Natural killer cell (primary cell): ENCODE measurements at places on chromosomes 6 and 20. TPM values are rescaled to one million over a fixed set of nuclear protein-coding genes. Genes with fewer than 3 reads are reported as not detected.
A peak's percentile ranks its signal among the peaks of the same experiment; 100 is the strongest.

C20orf144 gene
- 0.41 TPM for total RNA-seq

DNA sequence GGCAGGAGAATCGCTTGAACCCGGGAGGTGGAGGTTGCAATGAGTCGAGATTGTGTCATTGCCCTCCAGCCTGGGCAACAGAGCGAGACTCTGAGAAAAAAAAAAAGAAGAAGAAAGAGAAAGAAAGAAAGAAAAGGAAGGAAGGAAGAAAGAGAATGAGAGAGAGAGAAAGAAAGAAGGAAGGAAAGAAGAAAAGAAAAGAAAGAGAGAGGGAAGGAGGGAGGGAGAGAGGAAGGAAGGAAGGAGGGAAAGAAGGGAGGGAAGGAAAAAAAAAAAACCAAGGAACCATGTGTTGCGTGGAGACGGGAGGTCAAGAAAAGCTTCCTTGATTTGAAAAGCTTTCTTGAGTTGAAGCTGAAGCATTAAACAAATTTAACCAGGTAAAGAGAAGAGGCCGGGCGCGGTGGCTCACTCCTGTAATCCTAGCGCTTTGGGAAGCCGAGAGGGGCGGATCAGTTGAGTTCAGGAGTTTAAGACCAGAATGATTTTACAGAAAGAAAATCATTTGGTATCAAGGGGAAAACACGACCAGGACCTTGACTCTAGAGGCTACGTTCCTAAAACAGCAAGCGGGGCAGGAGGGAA is 90.5 kb upstream of the PRSS16 start:
- H3K27ac ChIP-seq, result no peak overlapping the region
- H3K27me3 ChIP-seq, result no peaks in the 10 kb centered on the region
- no peaks in the 10 kb centered on the region for H3K36me3 ChIP-seq
- DNase-seq, result no peak
- peaks cover 13% of the 10 kb centered on the region for H3K4me1 ChIP-seq
- peak overlapping the region; percentile 48 for H3K4me3 ChIP-seq

DNA sequence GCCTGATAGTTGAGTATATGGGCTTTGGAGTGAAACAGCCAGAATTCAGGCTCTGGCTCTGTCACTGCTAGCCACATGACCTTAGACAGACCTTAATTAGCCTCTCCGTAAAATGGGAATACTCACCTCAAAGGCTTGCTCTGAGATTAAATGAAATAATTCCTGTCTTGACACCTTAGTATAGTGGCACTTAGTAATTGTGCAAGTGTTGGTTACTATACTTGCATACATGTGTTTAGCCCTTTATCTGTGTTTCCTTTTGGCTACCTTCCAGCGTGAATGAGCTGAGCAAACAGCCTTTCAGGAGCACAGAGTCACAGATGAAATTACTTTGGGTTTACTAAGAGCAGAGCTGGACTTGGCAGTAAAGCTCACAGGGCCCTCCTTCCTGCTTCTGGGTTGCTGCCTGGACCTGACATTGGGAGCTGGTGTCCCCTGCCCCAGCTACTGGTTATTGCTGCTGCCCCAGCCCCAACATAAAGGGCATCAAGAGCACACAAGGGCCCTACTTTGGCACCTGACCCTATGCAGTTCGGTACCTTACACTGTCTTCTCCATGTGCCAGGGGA is 32.8 kb downstream of the CD164 start:
- peaks cover 5% of the 10 kb centered on the region for H3K36me3 ChIP-seq
- no peaks in the 10 kb centered on the region for H3K4me1 ChIP-seq
- no peaks in the 10 kb centered on the region for H3K27me3 ChIP-seq
- H3K27ac ChIP-seq, result no peak overlapping the region

GRCh38 chr6:165109011-165109410 is 200.4 kb downstream of the C6orf118 start:
- no peaks in the 10 kb centered on the region for H3K36me3 ChIP-seq
- no peaks in the 10 kb centered on the region for H3K4me1 ChIP-seq
- H3K27me3 ChIP-seq, result no peaks in the 10 kb centered on the region
- no peak for DNase-seq
- H3K27ac ChIP-seq, result no peak overlapping the region

DNA sequence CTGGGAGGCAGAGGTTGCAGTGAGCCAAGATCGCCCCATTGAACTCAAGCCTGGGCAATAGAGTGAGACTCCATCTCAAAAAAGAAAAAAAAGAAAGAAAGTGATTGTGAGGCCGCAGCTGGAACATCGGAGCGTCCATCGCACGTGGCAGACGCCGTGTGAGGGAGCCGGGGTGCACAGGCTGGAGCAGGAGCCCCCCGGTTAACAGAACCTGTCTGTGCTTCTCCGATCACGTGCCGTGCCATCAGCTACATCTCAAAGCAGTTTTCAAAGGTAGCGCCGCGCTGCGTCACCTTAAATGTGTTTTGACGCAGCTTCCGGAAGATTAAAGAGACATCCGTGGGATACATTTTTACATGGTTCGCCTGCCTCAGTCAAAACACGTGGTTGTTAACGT is 138.9 kb downstream of the TAF4 start:
- H3K27ac ChIP-seq, result no peak overlapping the region
- H3K27me3 ChIP-seq, result no peaks in the 10 kb centered on the region
- H3K4me1 ChIP-seq, result no peaks in the 10 kb centered on the region
- H3K4me3 ChIP-seq, result no peak overlapping the region
- no peak for DNase-seq
- H3K36me3 ChIP-seq, result no peaks in the 10 kb centered on the region

DNA sequence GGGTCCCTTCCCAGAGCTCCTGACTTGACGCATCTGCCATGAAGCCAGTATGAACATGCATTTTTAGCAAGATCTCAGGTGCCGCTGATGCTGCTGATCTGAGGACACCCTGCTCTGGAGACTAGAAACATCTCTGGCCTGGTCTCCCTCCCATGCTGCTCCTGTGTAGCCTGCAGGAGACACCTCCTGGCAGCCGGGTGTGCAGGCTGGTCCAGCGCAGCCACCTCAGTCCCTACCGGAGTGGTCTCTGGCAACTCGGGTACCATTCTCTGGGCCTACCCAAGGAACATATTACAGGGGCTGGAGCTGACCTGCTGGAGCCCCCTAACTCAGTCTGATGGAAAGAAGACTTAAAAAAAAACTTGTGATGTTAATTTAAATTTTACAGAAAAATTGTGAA is 20.1 kb downstream of the PHACTR3 start:
- no peak overlapping the region for H3K27ac ChIP-seq
- no peaks in the 10 kb centered on the region for H3K4me1 ChIP-seq
- H3K36me3 ChIP-seq, result no peaks in the 10 kb centered on the region

DNA sequence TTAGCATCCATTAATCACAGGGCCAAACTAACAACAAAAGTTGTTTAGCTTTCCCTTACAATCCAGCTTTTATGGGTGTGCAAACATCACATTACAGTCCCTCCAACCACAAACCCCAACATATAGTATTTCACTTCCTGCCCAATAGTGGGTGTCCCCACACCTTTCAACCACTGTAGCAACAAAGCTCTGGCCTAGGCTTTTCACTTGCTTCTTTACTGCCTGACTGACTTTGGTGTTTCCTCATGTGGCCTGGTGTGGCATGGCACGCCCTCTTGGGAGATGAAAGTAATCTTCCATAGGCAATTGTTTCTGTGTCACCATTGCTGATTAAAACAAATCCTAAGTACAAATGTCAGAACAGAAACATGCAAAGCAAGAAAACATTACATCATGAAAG is 46.3 kb downstream of the MCM8 start:
- peak; percentile 80 for DNase-seq
- no peak overlapping the region for H3K4me3 ChIP-seq
- H3K27me3 ChIP-seq, result no peaks in the 10 kb centered on the region
- H3K4me1 ChIP-seq, result peaks cover 27% of the 10 kb centered on the region
- H3K27ac ChIP-seq, result peak overlapping the region; percentile 54

DNA sequence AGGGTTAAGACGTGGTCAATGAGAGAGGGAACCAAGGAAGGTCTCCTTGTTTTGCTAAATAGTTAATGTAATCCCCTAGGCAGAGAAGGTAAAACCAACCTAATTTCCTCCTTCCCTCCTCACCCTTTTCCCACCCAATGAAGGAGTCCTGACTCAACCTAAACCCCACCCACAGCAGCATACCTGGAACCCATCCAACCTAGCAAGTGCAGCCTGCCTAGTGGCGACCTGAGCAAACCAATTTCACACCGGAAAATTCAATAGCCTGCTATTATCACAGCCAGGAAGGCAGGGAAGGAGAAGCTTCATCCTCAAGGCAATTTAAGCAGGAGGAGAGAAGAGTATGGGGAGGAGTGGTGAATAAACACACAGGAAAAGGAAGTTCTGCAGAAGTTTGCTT is 46.9 kb downstream of the OSTM1 start:
- no peak overlapping the region for H3K4me3 ChIP-seq
- H3K36me3 ChIP-seq, result no peaks in the 10 kb centered on the region
- DNase-seq, result no peak
- H3K27ac ChIP-seq, result no peak overlapping the region
- no peaks in the 10 kb centered on the region for H3K27me3 ChIP-seq

- H3K4me1 ChIP-seq, result no peaks in the 10 kb centered on the region
- no peak overlapping the region for H3K27ac ChIP-seq
- H3K36me3 ChIP-seq, result no peaks in the 10 kb centered on the region
- H3K27me3 ChIP-seq, result no peaks in the 10 kb centered on the region
Measured at GRCh38 chr6:23013776-23014175, 444.4 kb downstream of the HDGFL1 start.

- no peak for DNase-seq
- peak overlapping the region; percentile 1 for H3K27ac ChIP-seq
- H3K4me1 ChIP-seq, result peaks cover 27% of the 10 kb centered on the region
Measured at GRCh38 chr20:34403908-34404307, 40.8 kb downstream of the ITCH start.
